Stomach (tissue), 19 donors: ENCODE measurements at places on chromosomes 1 and 21.

- peak; percentile 61 for DNase-seq
These were observed 116.6 kb upstream of the HIVEP3 start for GRCh38 chr1:42035205-42035829.

GRCh38 chr1:41773144-41773591 is 145.6 kb downstream of the HIVEP3 start:
- no peak for DNase-seq

- no peak for DNase-seq
These were observed 32.0 kb upstream of the FAM89A start for GRCh38 chr1:231072041-231072440.

DNA sequence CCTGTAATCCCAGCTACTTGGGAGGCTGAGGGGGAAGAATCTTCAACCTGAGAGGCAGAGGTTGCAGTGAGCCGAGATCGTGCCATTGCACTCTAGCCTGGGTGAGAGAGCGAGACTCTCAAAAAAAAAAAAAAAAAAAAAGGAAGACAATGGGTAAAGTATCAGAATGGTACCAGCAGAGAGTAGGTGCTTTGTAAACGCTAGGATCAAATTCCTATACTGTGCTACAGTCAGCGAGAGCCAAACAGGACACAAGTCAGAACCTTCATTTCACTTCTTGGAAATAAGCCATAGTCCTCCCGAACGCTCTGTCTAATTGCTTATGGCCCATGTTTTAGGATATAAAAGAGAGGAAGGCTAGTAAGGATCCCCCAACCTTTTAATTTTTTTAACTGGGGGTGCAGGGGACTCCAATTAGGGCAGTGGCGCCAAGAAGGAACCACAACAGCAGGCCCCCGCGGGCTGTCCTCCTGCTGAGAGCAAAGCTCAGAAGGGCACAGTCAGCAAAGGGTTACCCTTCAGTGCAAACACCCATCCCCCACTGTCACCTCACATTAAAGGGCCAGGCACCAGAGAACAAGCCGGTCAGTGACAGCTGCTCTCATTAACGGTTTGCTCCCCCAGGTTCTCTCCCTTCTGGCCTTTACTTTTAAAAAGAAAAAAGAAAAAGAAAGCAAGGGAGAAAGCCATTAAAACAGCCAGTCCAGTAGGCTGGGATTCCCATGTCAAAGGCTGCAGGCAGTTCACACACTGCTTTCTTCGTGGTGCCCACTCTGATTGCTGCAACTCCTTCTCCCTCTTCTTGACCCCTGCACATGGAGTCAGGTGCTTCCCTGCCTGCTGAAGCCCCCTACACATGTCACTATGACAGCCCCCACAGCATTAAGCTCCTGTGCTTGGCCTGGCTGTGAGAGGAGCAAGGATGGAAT is 69.4 kb downstream of the PLPP3 start:
- no peak for DNase-seq

GRCh38 chr1:63902844-63903589 is 129.2 kb downstream of the ROR1 start:
- no peak for DNase-seq

GRCh38 chr21:43361493-43362296 is 65.2 kb downstream of the SIK1 start:
- DNase-seq, result peak; percentile 83
